D721Med (cell line): ENCODE measurements at places on chromosomes 2 and 18.
A peak's percentile ranks its signal among the peaks of the same experiment; 100 is the strongest.

DNA sequence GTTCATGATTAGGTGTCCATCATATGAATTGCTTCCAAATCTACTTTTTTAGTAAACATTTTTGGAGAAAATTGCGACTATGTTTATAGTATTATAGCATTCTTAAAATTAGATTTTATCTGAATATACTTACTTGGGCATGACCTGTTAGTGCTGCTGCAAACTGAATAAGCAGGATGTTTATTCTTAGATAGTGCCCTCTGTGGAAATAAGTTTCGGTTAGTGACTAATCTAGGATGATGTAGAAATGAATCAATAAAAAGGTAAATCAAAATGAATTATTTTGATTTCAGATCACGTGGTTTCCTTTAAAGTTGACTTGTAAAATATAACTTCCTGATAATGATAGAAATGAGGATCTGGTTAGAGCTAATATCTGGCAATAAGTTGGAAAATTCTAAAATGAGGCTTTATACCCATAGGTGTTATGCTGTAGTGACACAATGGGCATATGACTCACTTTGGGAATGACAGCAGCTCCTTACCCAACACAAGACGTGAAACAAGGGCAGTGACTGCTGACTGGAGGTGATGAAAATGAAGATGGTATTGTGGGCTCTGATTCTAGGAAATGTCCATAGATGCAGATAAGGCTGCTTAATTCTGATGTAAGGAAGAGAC, 165.8 kb upstream of the TCF4 start:
- DNase-seq: no peak

DNA sequence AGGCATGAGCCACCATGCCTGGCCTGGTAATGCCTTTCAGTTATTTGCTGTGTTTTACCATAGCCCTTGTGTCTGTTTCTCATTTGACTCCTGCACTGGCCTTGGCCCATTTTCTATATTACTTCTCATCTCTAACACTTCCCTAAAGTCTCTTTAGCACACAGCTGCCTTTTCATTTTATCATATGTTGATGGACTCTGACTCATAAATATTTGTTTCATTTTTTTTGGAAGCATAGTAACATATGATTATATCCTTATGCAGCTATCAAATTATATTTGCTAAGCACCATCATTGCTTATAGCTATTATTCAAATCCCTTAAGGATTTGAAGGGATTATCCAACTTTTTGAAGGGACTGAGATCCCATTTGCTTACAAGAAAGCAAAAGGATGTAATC, 320.3 kb downstream of the GPD2 start:
- DNase-seq: no peak

DNA sequence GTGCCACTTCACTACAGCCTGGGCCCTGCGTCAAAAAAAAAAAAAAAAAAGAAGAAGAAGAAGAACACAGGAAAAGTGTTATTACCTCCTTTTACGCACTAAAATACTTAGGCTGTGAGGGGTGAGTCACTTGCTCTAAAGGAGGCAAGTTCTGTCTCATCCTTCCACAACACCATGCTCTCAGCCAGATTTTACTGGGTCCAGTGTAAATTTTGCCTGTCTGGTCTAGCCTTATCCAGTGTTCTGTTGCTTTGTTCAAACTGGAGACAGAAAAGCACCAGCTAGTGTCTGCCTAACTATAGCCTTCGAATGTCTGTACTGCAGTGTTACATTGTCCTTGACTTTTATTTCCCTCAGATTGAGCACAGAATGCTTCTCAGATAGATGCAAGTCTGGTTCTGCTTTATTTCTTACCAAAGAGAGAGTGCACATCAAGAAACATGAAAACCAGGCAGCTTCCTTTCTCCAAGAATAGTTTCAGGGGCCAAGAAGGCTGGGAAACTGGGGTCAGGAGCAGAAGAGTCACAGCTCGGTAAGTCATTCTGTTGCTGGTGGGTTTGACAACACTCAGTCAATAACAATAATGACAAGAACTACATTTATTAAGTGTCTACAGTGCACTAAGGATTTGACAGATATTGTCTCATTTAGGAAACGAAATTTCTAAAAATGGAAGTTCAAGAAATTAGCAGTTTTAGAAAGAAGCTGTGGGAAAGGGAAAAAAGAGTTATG, 3.1 kb upstream of the MSGN1 start:
- DNase-seq: no peak

- DNase-seq: no peak
These were observed 63.6 kb upstream of the TTC21B start for GRCh38 chr2:166017208-166017607.

- DNase-seq: no peak
These were observed 984 bp downstream of the TCF23 start for GRCh38 chr2:27149570-27150405.

GRCh38 chr18:9995631-9996030, 81.8 kb downstream of the VAPA start:
- no peak for DNase-seq

DNA sequence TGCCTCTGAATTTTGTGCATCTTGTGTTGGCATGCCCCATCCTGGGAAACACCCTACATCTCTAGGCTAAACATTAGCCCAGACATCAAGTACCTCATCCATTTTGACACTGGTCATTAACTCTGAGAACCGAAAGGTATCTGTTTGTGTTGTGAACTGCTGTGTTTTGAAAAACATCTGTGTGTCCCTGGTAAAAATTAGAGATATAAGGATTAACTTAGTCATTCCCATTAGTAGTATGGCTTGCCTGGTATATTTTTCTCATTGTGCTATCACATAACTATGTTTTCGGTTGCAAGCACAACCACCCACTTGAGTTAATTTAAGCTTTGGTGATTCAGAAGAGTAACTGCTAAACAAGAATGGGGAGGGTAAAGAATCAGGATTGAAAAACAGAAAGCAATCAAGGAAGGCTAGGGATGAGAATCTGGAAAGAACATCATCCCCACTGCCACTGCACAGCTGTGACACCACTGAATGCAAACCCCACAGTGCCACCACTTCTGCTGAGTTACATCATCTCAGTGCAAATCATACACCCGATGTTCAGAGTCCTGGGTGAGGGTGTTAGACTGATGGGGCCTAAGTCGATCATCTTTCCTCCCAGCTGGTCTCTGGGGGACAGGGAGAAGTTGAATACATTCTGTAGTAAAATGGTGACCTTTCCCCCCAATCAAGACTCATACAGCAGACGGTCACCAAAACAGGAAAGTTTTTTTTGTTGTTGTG, 234.0 kb downstream of the EPHA4 start:
- DNase-seq: no peak

DNA sequence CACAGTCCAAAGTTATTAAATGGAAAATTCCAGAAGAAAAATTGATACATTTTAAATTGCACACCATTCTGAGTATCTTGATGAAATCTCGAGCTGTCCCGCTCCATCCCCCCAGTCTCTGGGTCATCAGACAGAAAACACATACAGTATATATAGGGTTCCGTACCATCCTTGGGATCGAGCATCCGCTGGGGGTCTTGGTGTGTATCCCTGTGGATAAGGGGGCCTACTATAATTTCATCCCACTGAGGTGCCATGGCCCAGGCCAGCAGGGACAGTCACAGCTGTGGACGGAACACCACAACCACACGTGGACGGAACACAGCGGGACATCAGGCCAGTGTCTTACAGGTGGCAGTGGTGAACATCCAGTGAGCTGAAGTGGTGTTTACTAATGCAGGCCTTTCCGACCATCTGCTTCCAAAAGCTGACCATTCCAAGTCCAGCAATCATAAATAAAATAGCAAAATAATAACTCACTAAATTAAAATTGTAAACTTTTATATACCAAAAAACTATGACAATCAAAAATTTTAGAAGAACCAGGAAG, 14.0 kb downstream of the TWIST2 start:
- no peak for DNase-seq

DNA sequence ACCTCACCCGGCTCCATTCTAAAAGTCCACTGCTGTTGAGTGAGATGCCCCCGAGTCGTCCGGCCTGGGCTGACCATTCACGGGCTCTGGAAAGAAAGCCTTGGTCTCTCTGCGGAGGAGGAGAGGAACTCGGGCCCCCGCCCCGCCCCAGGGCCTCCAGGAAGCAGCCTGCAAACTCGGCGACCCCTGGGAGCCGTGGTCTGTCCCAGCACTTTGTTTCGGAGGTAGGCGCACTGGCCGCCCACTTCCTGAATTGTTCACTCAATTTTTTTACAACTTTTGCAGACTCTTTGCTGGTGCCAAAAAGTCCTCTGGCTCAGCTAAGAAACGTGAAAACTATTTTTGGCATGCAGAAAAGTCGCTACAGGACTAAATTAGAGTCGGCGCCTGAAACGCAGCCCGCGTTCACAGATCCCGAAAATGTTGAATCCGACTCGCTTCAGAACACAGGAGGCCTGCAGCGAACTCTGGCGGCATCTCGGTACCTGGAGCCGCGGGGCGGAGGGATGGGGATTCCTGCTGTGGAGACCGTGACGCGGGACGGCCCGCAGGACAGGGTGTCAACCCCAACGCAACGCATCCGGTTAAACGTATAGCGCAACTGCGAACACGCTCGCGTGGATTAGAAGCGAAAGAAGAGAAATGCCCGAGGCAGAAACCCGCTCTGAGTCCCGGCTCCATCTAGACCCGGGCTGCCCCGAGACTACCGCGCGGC, 1.5 kb downstream of the PXDN start:
- DNase-seq: no peak

- no peak for DNase-seq
These were observed 103.1 kb downstream of the ATAD2B start for GRCh38 chr2:23823863-23824262.

DNA sequence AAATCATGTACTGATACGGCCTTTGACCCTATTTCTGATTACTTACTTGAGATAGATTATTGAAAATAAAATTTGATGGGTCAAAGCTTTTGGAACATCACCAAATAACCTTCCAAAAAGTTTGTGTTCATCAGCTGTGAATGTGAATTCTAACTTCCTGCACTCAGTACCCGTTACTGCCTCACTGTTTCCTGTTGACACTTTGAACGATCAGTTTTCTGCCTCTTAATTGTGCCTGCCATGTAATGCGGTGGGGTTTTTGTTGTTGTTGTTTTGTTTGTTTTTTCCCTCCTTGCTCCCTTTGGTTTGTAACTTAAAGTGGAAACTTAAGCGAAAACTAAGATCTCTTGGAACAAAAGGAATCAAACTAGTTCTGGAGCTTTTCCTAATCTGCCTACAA, 18.9 kb downstream of the ATG16L1 start:
- no peak for DNase-seq

DNA sequence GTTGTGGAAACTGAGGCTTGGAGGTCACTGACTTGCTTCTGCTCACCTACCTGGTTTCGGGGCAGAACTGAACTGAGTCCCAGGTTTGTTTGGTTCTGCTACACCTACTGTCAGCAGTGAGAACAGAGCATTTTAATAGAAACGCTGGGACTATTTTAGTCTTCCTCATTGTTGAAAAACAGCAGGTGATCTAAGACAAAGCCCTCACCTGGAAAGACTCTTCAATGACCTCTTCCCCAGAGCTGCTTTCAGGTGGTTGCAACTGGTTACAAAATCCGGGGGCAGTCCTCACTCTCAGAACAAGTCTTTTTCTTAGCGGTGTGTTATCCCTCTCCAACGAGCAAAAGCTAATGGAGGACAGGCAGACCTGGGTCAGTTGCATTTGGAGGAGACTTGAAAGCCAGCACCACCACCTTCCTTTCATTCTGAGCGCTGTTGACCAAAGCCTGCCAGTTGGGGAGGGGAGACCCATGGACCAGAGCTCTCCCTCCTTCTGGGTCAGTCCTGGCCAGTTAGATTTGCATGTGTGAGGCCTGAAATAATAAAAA, 217.0 kb downstream of the NCK2 start:
- no peak for DNase-seq

- no peak for DNase-seq
These were observed 119.6 kb upstream of the SLC38A11 start for GRCh38 chr2:165074884-165075283.

GRCh38 chr2:172288603-172289002, 138.8 kb upstream of the ITGA6 start:
- DNase-seq: no peak

DNA sequence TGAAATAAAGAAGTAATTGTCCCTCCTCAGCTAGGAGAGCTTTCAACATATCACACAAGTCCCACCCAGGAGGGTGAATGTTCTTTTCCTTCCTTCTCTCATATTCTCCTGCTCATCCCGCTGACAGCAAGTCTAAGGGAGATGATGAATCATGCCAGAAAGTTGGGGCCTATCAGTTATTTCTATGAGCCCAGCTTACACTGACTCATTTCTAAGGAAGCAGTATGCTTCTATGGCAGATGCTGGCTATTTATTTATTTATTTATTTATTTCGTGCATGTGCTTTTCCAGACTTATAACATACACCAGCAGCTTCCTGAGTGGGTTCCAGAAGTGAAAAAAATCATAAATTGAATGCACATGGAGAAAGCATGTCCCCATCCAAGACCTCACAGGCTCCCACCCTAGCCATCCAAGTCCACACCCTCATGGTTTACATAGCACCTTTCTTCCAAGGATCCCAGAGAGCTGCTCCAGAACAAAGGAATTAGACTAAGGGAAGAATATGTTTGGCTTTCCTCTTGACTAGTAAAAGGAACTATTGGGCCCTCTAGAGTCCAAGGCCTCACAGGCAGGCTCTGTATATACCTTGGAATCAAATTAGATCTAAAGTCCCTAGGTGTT, 1074.2 kb upstream of the ZEB2 start:
- DNase-seq: no peak

DNA sequence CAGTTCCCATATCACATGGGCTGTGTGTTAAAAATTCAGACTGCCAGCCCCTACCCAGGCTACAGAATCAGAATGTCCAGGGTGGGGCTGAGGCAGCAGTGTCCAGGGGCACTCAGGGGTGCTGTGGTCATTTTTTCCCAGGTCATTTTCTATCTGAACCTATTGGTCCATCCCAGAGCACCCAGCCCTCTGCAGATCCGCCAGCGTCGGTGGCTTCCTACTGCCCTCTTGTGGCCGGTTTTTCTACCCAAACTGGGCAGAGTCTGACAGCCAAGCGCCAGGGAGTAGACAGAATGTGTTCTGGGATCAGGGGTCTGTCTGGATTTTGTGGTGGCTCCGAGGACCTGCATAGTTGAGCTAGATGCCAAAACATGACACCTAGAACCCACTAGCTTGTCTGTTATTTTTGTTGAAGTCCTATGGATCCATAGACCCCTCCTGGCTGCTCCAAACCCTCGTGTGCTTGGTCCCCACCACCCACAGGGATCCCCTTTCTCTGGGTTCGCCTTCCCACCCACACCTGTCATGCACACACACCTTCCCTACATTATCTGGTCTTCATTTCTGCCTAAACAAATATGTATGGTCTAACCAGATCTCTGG, 34.1 kb upstream of the RMDN2 start:
- DNase-seq: peak; percentile 57

- no peak for DNase-seq
These were observed 1.2 kb downstream of the CDK15 start for GRCh38 chr2:201807452-201807999.

DNA sequence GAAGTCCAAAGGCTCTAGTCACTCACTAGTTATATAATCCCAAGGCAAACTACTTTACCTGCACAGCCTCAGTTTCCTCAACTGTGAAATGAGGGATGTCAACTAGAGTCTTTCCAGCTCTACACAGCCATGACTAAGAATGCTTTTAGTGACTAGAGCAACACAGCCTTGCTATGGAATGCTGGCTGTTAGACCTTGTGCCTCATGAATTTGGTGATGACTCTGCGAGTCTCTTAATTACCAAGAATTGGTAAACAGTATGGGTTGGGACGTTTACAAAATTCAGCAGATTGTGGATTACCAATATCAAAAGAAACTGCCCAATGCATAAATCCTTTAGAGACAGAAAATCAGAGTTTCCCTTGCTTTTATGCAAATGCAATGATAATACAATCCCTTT, 163.7 kb downstream of the ASXL3 start:
- DNase-seq: no peak
